Activated CD8-positive, alpha-beta memory T cell treated with anti-CD3 and anti-CD28 coated beads for 48 hours (primary cell): ENCODE measurements at places on chromosomes 1 and 21.

- DNase-seq, result no peak
These were observed 89.2 kb downstream of the ADSS2 start for GRCh38 chr1:244362476-244362875.

GRCh38 chr1:197321811-197322210 lies 53.8 kb downstream of the CRB1 start:
- DNase-seq, result no peak

- DNase-seq, result no peak
These were observed 61.2 kb downstream of the ERI3 start for GRCh38 chr1:44293761-44294315.

- no peak for DNase-seq
These were observed 48.6 kb downstream of the TMPRSS15 start for GRCh38 chr21:18354947-18355346.
